Coronary artery (tissue), 2 donors: ENCODE measurements at places on chromosomes 2 and 18.

- DNase-seq = no peak
These were observed 34.6 kb upstream of the C2orf15 start for GRCh38 chr2:99106913-99107312.

DNA sequence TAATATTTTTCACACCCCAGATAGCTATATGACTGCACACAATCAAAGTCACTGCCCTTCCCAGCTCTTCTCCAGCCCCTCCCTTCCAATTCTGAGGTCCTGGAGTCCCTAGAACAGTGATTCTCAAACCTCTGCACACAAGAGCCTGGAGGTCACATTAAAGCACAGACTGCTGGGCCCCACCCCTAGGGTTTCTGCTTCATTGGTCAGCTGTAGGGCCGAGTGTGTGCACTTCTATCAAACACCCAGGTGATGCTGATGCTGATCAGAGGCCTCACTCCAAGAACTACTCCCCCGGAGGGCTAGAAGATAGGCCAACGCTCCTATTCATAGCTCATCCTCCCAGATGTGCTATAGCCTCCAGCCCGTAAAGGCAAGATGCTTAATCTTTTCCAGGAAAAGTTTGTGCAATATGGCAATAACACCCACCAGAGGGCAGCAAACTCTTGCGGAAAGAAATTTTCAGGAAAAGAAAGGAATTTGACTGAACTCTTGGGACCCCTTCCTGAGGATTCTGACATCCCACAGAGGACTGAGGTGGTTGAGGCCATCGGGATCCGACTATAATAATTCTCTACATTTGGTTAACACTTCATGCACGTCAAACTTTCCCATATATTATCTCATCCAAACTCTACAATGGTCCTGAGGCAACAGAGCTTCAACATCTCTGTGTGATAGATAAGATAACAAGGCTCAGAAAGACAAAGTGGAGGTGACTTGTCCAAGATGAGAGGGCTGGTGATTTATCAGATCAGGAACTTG lies 194.2 kb upstream of the PKDCC start:
- no peak for DNase-seq

- DNase-seq = no peak
These were observed 76.4 kb downstream of the ZRANB3 start for GRCh38 chr2:135454608-135455007.

GRCh38 chr18:60646725-60647124 lies 274.1 kb upstream of the MC4R start:
- no peak for DNase-seq

GRCh38 chr2:136766073-136766404 lies 694 bp downstream of the THSD7B start:
- no peak for DNase-seq

DNA sequence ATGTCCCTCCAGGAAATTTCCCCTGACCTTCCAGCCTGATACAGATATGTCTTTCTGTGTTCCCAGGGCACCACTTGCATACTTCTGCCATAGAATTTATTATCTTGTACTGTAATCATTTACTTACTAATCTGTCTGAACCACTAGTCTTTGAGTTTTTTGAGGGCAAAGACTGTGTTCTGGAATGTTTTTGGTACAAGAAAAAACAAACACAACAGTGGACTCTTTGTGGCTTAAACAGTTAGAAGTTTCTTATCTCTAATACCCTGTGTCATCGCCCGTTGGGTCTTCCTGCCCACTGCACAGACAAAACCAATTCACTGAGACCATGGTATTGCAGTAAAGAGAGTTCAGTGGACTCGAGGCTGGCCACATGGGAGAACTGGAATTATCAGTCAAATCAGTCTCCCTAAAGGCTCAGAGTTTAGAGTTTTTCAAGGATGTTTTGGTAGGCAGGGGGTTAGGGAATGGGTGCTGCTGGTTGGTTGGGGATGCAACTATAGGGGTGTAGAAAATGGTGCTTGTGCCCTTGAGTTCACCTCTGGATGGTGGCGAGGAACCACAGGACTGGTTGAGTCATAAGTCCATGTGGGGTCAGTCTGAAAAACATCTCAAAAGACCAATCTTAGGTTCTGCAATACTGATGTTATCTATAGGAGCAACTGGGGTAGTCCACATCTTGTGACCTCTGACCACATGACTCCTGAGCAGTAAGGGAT lies 20.3 kb downstream of the RALB start:
- DNase-seq = no peak

DNA sequence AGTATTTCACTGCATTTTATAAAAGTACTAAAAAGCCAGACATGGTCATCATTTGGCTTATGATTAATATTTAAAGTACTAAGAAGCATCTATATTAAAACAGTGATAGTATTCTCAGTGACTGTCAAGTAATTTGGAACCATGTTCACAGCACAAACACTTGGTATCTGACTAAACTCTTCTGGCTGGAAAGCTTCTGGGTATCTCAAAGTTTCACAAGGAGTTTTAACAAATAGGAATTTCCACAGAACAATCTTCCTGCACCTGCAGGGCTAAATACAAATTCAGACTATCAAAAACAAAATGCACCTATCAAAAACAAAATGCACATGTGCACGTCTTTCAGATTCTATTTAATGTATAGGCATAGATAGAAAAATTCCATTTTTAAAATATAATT lies 158.8 kb downstream of the L3MBTL4 start:
- no peak for DNase-seq

GRCh38 chr2:35080231-35080910 lies 1275.2 kb upstream of the CRIM1 start:
- DNase-seq = no peak

- DNase-seq = no peak
These were observed 13.3 kb upstream of the MTERF4 start for GRCh38 chr2:241115361-241115760.

DNA sequence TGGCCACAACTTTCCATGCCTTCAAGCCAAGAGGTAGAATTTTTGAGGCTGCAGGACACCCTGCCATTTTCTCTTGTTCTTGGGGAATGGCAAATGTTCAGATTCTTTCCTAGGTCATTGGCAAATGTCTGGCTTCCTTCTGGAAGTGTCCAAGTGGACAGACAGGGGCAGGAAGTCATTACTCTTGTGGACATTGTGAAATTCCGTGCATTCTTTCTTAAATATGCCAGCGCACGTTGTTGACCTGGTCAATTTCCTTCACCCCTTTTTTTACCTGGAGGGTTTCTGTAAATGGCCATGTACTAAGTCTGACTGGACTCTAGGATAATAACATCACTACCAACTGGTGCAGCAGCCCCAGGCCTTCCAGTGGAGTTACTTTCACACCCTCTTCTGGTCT lies 13.9 kb downstream of the ASB18 start:
- DNase-seq = no peak
